ENCODE measurements at places on chromosomes 3 and 15. TPM values are rescaled to one million over a fixed set of nuclear protein-coding genes. Genes with fewer than 3 reads are reported as not detected.

The ISL2 gene
- not detected for total RNA-seq

DNA sequence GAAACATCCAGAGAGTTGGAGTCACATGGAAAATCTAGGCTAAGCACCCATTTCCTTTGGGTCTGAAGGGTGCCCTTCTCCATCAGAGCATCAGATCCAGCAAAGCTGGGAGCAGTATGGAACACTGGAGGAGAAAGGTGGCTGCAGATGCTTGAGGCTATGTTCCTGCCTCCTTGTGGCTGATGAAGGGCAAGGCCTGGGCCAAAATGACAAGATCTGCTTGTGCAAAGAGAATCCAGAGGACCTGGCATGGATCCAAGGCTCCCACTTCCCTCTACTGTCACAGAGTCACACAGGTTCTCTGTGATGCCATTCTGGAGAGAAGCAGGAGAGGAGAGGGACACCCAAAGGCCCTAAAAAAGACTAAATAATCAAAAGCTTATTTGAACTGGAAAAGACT, 9.2 kb upstream of the ATP8B4 start:
- H3K27me3 ChIP-seq, result no peaks in the 10 kb centered on the region
- H3K4me1 ChIP-seq, result no peaks in the 10 kb centered on the region
- no peak overlapping the region for H3K4me3 ChIP-seq
- no peak overlapping the region for H3K27ac ChIP-seq
- peak; percentile 84 for DNase-seq

- H3K36me3 ChIP-seq, result no peaks in the 10 kb centered on the region
- H3K4me3 ChIP-seq, result no peak overlapping the region
- H3K4me1 ChIP-seq, result peaks cover 5% of the 10 kb centered on the region
- no peaks in the 10 kb centered on the region for H3K27me3 ChIP-seq
Measured at GRCh38 chr3:112002096-112002971, 3.6 kb downstream of the TAGLN3 start.

DNA sequence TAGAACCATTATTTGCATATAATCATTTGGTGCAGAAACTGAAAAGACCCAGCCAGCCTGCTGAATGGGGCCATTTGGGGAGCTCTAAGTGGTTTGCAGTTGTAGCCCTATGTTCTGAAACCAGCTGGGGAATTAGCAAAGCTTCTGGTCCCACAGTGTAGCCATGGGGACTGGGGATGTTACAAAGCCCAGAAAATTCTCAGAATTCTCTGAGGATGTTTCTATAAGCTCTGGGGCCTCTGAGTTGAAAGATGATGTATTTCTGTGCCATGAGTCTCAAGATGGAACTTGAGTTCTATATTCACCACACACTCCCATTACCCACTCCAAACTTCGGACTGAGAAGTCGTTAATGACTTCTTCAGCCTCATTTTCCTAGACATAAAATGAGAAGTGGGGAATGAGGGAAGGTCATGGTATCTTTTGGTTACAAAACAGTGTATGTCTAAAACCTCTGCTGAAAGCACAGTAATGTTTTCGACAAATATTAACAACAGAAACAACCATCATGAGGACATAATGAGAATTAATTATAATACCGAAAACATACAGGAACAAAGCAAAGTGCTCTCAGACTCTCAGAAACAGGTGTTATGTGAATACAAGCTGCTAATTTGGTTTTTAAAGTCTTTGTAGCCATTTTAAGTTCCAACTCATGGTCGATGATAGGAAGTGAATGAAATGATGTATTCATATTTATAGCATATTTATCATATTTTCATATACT, 89.4 kb downstream of the RFTN1 start:
- no peak overlapping the region for H3K27ac ChIP-seq
- no peak overlapping the region for H3K4me3 ChIP-seq
- H3K4me1 ChIP-seq, result peaks cover 6% of the 10 kb centered on the region
- no peaks in the 10 kb centered on the region for H3K27me3 ChIP-seq

DNA sequence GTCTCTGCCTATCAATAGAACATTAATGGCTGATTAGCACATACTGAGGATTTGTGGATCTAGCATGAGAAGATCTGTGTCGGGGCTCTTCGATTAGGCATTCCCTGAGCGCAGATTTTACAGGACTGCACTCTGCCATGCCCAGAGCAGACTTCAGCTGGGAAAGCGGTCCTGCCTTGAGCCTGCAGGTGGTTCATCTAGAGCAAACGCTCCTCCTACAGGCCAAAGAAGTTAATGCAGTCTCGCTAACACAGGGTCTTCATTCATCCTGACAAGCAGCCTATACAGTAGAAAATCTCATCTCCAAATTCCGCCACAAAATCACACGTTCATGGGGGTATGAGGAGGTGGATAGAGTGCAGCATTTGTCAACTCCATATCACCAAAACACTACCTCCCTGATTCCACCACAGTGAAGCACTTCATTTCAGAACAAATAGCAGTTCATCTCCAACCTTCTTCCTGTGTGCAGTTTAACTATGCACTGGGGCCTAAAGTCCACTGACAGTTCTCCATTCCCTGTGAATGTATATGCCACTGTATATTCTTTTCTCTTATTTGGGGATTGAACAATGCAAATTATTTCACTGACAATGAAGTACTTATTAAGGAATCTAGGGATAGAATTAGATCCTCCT, 405.8 kb downstream of the IGSF11 start:
- no peak overlapping the region for H3K27ac ChIP-seq
- no peaks in the 10 kb centered on the region for H3K4me1 ChIP-seq
- H3K36me3 ChIP-seq, result no peaks in the 10 kb centered on the region
- DNase-seq, result no peak

- H3K27me3 ChIP-seq, result no peaks in the 10 kb centered on the region
- H3K36me3 ChIP-seq, result peaks cover 20% of the 10 kb centered on the region
- H3K27ac ChIP-seq, result no peak overlapping the region
- H3K4me3 ChIP-seq, result no peak overlapping the region
- no peak for DNase-seq
Measured at GRCh38 chr3:101819649-101820206, 29.6 kb upstream of the NFKBIZ start.

The CAMKV gene
- total RNA-seq, result not detected

GRCh38 chr3:52221141-52221562, 4.3 kb downstream of the TLR9 start:
- no peaks in the 10 kb centered on the region for H3K27me3 ChIP-seq
- H3K36me3 ChIP-seq, result no peaks in the 10 kb centered on the region
- DNase-seq, result no peak
- H3K27ac ChIP-seq, result no peak overlapping the region
- H3K4me3 ChIP-seq, result no peak overlapping the region

DNA sequence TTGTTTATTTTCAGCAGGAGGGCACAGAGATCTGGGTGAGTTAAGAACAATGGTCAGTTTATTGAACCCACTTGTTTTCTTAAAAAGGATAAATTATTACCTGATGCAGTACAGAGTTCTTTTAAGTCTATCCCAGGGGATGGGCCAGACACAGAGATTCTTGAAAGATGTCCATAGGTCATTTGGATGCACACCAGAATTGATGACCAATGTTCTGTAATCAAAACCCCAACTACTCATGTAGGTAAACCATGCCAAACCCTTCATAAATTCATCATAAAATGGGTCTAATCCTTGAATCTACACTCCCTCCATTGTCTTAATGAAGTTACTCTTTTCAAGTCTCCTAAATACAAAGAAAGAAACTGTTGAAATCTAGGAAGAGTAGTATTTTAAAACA, 273.0 kb upstream of the COL8A1 start:
- no peak overlapping the region for H3K4me3 ChIP-seq
- H3K36me3 ChIP-seq, result no peaks in the 10 kb centered on the region

GRCh38 chr3:79016587-79017376, 751.0 kb downstream of the ROBO1 start:
- no peaks in the 10 kb centered on the region for H3K36me3 ChIP-seq
- DNase-seq, result no peak
- H3K4me3 ChIP-seq, result peak overlapping the region; percentile 76
- H3K27ac ChIP-seq, result no peak overlapping the region
- no peaks in the 10 kb centered on the region for H3K27me3 ChIP-seq
- no peaks in the 10 kb centered on the region for H3K4me1 ChIP-seq

GRCh38 chr15:31483053-31483985, 156.7 kb downstream of the KLF13 start:
- no peak for DNase-seq
- peaks cover 3% of the 10 kb centered on the region for H3K27me3 ChIP-seq
- H3K4me3 ChIP-seq, result peak overlapping the region; percentile 40
- H3K36me3 ChIP-seq, result no peaks in the 10 kb centered on the region

GRCh38 chr3:123778525-123778924, 105.6 kb downstream of the MYLK start:
- no peaks in the 10 kb centered on the region for H3K36me3 ChIP-seq
- H3K27ac ChIP-seq, result peak overlapping the region; percentile 86
- DNase-seq, result no peak
- no peak overlapping the region for H3K4me3 ChIP-seq

The ALDH1L1 gene
- 36.1 TPM for total RNA-seq

- no peaks in the 10 kb centered on the region for H3K27me3 ChIP-seq
- H3K27ac ChIP-seq, result no peak overlapping the region
- no peak overlapping the region for H3K4me3 ChIP-seq
- no peaks in the 10 kb centered on the region for H3K4me1 ChIP-seq
Measured at GRCh38 chr3:108127301-108127988, 36.6 kb upstream of the CD47 start.

GRCh38 chr3:41690766-41691563, 270.9 kb downstream of the ULK4 start:
- peaks cover 5% of the 10 kb centered on the region for H3K4me1 ChIP-seq
- H3K4me3 ChIP-seq, result no peak overlapping the region
- no peak overlapping the region for H3K27ac ChIP-seq
- DNase-seq, result no peak

DNA sequence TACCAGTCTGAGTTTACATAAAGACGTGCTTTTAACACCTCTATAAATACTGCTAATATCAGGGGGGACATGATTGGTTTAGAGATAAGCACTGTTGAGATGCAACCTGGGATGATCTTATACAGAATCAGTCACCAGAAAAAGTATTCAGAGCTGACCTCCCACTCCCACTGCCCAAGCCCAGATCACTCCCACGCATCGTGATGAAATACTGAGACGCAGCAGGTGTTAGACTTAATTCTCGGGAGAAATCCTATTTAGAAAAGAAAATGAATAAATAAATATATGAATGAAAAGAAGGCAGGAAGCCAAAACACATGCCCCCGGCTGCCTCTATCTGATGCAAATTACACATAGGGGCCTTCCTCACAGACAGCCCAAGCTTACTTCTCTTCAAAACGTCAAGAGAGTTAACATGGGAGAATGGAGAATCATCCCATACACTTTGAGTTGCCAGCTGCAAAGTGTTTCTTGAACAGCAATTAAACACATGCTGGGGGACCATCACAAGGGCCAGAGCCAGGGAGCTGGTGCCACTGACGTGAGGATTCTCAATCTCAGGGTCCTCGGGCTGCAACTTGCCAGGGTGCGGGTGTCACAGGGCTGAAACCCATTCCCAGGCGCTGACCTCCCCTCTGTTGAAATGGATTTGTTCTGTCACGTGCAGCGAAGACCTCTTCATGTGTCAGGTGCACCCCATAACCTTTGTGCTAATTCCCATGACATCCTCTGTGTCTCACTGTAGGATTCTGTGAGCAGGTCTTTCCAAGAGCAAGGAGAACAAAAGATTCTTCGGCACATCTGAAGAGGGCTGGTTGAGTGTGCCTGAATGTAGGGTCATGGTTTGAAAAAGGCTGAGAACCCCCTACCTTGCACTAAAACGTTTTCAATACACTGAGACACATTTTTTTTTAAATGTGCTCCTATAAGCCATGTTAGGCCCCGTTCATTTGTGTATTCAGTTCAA, 764.2 kb upstream of the ARRDC4 start:
- H3K4me1 ChIP-seq, result no peaks in the 10 kb centered on the region
- H3K4me3 ChIP-seq, result no peak overlapping the region
- no peaks in the 10 kb centered on the region for H3K27me3 ChIP-seq
- no peak for DNase-seq
- H3K36me3 ChIP-seq, result no peaks in the 10 kb centered on the region

GRCh38 chr3:141009496-141009895, 41.7 kb upstream of the SPSB4 start:
- no peak overlapping the region for H3K27ac ChIP-seq
- no peak for DNase-seq
- H3K4me1 ChIP-seq, result no peaks in the 10 kb centered on the region
- H3K36me3 ChIP-seq, result no peaks in the 10 kb centered on the region
- H3K27me3 ChIP-seq, result no peaks in the 10 kb centered on the region
- H3K4me3 ChIP-seq, result no peak overlapping the region

- no peak overlapping the region for H3K4me3 ChIP-seq
- H3K27ac ChIP-seq, result no peak overlapping the region
Measured at GRCh38 chr3:167095976-167096375, 284.1 kb downstream of the ZBBX start.

- H3K4me3 ChIP-seq, result no peak overlapping the region
- no peaks in the 10 kb centered on the region for H3K27me3 ChIP-seq
- H3K4me1 ChIP-seq, result peaks cover 3% of the 10 kb centered on the region
- no peaks in the 10 kb centered on the region for H3K36me3 ChIP-seq
- no peak for DNase-seq
- H3K27ac ChIP-seq, result no peak overlapping the region
Measured at GRCh38 chr3:190167936-190168680, 47.4 kb upstream of the P3H2 start.

- H3K36me3 ChIP-seq, result no peaks in the 10 kb centered on the region
- no peak for DNase-seq
- peaks cover 3% of the 10 kb centered on the region for H3K4me1 ChIP-seq
- no peak overlapping the region for H3K27ac ChIP-seq
- no peak overlapping the region for H3K4me3 ChIP-seq
- H3K27me3 ChIP-seq, result no peaks in the 10 kb centered on the region
Measured at GRCh38 chr15:100686725-100687473, 84.5 kb downstream of the ASB7 start.

The LOXL1 gene
- total RNA-seq, result 260 TPM

The CFAP100 gene
- not detected for total RNA-seq

The EPHA6 gene
- not detected for total RNA-seq

The TRIM71 gene
- total RNA-seq, result not detected

DNA sequence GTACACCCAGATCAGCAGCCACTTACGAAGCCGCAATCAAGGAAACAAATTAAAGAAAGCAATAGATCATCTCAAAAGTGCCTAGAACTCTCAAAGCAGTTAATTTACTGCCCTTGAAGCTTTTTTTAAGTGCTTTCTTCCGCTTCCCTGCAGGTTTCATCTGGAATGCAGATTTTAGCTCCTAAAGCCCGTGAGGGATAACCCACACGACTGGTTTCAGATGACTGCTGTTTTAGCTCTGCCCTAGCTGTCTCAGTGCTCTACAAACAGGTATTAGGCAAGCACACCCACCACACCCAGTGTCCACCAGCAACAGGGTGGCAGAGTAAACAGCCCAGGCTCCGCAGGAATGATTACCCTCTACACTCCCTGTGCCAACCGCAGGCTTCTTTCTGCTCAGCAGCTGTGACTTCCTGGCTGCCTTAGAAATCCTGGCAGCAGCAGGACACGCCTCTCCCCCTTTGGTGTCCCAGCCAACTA, 126.0 kb downstream of the FMN1 start:
- no peaks in the 10 kb centered on the region for H3K4me1 ChIP-seq
- H3K27me3 ChIP-seq, result no peaks in the 10 kb centered on the region
- DNase-seq, result no peak
- no peaks in the 10 kb centered on the region for H3K36me3 ChIP-seq

GRCh38 chr15:70227147-70227546, 129.4 kb upstream of the TLE3 start:
- DNase-seq, result no peak
- H3K27me3 ChIP-seq, result no peaks in the 10 kb centered on the region
- H3K36me3 ChIP-seq, result no peaks in the 10 kb centered on the region
- no peak overlapping the region for H3K27ac ChIP-seq
